ENCODE measurements at places on chromosomes 11 and 22.

DNA sequence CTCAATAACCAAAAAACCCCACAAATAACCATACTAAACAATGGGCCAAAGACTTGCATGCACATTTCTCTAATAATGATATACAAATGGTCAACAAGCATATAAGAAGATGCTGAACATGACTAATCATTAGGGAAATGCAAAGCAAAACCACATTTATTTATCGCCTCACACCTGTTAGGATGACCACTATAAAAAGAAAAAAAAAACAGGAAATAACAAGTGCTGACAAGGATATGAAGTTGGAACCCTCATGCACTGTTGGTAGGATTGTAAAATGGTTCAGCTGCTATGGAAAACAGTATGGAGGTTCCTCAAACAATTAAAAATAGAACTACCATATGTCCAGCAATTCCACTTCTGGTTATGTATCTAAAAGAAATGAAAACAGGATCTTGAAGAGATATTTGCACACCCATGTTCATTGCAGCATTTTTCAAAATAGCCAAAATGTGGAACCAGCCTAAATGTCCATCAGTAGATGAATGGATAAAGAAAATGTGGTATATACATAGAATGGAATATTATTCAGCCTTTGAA is 66.2 kb downstream of the AMBRA1 start:
- no peak for DNase-seq

DNA sequence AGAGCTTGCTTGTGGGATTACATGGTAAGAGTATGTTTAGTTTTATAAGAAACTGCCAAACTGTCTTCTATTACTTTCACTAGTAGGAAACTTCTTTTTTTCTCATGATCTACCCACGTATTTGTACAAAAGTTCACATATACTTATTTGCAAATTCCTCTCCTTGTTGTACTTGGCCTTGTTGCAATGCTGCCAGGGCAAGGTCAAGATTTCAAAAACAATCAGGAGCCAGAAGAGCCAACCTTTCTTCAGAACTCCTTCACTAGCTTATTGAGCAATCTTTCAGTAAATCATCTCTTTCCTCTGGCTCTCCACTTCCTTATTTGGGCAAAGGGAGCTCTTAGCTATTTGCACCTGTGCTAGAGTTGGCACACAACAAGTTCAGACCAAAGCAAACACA is 9.7 kb downstream of the SRSF8 start:
- peak; percentile 92 for DNase-seq

DNA sequence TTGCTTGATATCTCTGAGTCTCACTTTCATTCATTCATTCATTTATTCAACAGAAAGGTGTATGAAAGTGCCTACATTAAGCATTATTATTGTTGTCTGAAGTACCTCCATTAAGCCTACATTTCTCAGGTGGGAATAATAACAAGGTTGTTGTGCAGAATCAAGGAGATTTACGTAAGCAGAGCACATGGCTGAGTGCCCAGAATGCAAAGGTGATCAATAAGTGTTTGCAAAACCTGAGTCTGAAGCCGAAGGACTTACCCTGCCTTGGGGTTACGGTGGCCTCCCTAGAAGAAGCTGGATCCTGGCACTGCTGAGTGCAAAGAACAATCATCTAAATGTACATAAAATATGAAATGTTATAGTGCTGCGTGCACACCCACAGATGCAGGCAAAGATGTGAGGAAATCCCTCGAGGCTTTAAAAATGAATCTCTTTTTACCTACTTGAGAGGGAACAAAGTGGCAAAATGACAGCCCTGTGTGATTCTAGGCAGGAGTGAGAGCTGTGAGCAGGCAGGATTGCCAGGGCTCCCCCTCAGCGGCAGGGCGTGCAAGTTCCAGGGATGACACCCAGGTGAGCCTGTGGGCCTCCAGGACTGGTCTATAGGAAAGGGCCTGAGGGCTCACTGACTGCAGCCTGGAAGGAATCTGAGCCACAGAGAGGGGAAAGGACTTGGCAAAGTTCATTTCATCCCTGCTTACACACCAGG is 133.1 kb upstream of the TBCEL start:
- DNase-seq = no peak

DNA sequence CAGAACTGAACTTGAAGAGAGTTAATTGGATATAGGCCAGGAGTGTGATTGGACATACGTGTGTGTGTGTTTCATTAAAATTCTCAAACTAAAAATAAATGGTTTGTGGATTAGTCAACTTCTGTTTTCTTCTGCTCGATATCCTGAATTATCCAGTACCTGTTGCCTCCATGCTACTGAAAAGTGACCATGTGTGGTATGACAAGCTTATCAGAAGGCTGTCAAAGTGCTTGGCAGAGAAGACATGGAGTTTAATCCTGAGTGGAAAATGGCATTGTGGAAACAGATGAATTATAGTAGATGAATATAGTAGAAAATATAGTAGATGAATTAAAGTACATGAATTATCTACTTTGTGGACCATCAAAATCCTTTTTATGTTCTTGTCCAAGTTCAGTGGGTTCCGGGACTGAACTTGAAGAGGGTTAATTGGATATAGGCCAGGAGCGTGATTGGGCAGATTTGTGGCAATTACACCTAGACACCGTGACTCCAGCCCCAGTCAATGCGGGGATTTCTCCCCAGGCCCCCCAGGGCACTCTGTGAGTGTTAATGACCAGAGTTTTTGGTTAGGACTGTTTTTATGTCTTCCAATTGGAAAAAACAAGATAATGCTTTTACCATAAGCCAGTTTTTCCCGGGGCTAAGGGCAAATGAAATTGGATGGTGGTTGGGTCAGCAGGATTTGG is 30.1 kb downstream of the GRAMD1B start:
- DNase-seq = no peak

- DNase-seq = no peak
Observed at GRCh38 chr11:32099516-32099915, 8.6 kb downstream of the RCN1 start.

- DNase-seq = no peak
Observed at GRCh38 chr11:57601297-57601696, 3.8 kb downstream of the SERPING1 start.

DNA sequence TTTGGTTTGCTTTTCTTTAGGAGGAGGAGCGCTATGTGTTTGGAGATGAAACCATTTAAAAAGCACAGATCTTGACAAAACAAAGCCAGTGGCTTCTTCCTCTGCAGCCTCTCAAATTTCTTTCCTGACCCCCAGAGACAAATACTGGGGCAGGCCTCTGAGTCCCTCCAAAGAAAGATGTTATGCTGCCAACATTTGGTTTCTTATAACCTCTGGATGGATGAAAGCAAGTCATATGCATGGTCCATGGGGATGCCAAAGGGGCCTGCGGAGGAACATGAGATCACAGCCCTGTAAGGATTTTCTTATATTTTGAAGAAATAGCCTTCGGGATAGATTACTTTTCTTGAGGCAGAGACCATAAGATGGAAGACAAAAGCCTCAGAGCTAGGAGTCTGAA is 179.1 kb downstream of the TENM4 start:
- no peak for DNase-seq

DNA sequence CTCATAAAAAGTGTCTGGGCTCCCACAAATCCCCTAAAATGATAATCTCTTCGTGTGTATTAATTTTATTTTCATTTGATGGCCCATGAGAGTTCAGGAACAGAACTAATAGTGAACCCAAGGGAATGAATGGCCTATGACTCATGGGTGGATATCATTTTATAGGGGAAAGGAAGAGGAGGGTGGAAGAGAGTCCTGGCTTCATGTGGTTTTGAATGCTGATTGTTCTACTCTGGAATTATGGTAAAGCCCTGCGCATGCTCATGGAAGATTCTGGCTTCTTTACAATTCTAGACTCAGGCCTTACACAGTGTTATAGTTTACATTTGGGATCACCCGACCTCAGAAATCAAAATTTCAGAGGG is 35.2 kb downstream of the MAML2 start:
- DNase-seq = peak; percentile 81

DNA sequence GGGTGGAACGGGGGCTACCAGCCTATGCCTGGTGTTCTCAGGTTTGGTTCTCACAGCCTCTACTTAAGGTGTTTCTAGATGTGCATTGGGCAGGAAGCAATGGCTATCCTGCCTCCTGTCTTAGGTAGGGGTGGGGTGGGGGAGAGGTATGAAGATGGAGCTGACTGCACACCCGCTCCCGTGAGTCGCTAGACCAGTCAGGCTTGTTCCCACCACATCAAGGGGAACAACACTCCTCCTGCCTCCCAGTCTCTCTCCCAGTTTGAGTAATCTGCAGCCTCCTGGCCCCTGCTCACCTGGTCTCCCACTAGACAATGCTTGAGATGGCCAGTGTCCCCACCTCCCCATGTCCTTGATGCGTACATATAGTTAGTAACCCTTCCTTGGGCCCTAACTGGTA is 79.3 kb upstream of the TENM4 start:
- no peak for DNase-seq

DNA sequence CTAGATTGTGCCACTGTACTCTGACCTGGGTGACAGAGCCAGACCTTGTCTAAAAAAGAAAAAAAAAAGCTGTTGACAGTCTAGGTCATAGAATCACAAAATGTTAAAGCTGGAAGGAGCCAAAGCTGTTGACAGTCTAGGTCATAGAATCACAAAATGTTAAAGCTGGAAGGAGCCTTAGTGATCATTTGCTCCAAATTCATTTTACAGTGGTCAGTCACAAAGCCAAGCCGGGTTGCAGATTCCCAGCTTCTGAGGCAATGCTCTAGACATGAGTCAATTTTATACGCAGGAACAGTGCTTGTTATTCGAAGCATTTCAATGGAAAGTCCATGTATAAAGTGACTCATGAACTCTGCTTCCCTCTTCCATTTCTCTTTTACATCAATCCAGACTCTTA is 47.4 kb downstream of the SYT13 start:
- DNase-seq = peak; percentile 59

GRCh38 chr22:37032535-37033460 is 13.3 kb downstream of the MPST start:
- DNase-seq = no peak

GRCh38 chr22:17629641-17630040 is 1.1 kb upstream of the ATP6V1E1 start:
- DNase-seq = no peak

DNA sequence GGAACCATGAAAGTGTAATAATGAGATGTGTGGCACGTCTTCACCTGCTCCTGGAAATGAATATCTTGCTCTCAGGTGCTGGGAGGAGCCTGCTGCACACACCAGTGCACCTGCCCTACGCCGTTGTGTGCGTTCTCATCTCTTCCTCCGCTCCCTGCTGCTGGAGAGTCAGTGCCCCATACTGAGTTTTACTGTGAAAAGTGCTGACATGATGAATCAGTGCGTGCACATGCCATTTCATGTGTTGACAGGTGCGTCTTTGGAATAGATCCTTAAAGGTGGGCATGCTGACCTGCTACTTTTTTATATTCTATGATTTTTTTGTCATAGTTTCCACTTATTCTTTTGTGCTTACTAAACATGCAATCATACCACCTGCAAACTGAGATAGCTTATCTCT is 1015.8 kb downstream of the BRD1 start:
- DNase-seq = no peak

- no peak for DNase-seq
Observed at GRCh38 chr11:921921-922678, 3.6 kb upstream of the AP2A2 start.

- no peak for DNase-seq
Observed at GRCh38 chr11:33540946-33541915, 159.4 kb downstream of the C11orf91 start.

DNA sequence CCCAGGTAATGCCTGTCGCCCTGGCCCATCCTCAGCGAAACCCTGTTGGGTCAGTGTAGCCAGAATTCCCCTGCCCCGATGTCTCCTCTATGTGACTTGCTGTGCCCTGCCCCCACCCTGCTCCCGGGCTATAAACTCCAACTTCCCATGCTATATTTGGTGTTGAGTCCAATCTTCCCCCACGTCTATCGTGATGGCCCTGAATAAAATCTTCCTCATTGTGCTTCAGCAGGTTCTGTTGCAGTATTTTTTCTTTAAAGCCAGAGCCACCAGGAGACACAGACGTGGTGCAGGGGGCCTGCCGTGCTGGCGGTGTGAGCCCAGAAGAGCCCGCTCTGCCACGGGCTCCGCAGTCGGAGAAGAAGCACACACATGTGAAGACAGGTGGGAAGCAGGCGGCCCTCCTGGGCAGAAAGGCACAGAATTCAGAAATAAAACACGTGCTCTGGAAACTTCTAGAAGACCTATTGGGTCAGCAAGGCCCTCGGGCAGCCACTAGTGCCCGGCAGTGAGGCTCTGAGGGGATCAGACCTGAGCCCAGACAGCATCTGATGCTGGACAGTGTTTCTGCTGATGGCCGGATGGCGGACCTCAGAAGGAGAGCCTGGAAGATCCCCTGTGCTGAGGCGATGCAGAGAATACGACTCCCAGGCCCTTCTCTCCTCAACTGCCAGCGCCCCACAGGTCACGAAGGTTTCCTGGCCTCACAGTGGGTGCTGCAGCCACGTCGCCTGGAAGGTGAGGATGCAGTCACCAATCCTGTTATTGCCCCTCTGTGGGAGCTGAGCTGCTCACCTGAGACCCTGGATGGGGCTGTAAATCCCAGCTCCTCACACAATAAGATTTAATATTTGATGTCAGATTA is 501.9 kb downstream of the BRD1 start:
- no peak for DNase-seq

DNA sequence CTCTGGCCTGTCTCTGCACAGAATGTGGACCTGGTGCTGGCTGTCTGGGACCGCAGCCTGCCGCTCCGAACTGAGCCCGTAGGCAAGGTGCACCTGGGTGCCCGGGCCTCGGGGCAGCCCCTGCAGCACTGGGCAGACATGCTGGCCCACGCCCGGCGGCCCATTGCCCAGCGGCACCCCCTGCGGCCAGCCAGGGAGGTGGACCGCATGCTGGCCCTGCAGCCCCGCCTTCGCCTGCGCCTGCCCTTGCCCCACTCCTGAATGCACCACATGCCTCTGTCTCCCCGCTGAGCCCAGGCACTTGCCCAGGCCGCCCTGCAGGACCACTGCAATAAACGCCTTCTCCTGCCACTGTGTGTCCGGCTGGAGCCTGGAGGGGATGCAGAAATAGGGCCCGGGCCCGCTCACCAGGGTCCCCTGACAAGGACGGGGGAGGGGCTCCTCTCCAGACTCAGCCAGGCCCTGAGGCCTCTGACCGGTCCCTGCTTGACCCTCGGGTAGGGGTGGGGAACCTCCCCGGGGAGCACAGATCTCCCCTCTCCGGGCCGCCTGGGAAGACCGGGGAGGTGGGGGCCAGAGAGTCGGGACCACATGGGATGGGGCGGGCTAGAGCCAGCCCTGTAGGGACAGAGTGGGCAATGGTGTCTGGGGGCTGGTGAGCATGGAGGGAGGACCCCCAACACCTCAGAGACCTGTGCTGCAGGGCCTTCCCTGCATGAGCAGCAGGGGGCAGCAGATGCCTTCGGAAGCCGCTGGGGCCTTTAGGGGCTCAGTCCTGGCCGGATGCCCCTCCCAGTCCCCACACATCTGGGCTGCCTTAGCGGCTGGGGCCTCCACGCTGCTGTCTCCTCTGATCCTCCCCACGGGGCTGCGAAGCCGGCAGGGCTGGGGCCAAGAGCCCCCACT is 1.4 kb upstream of the TNNI2 start:
- no peak for DNase-seq

- DNase-seq = no peak
Observed at GRCh38 chr11:1425006-1425405, 35.3 kb downstream of the BRSK2 start.

Data from skeletal muscle cell (primary cell).